ENCODE measurements at places on chromosomes 12 and 14.

GRCh38 chr14:87185961-87186560, 806.9 kb downstream of the GALC start:
- DNase-seq: no peak

DNA sequence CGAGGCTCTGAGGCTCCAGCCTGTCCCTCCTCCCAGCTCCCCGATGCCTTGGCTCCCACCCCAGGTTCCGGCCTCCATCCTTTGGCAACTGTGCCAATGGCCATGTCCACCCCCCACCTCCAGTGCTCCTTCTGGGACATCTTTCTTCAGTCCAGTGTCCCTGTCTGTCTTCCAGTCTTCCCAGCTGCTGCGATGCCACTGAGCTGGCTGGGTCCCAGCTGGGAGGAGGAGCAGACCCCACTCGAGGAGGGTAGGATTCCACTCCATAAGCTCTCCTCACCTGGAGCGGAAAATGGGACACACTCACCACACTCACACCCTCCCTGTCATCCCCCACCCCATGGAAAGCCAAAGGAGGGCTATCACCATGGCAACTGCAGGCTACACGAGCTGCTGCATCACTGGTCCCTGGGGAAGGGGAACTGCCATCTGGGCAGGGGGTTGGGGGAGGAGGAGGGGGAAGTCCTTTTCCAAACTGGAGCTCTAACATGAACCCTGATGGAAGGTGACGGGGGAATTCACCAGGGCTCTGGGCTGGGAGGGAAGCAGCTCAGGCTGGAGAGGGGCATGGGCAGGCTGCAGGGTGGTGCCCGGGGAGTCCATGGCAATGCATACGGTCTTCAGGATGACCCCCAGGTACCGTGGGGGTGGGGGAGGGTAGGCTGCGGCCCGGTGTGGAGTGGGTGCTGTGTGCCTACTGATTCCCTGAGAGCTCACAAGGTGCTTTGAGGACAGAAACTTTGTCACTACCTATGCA, 94.3 kb downstream of the LRRC74A start:
- no peak for DNase-seq

- no peak for DNase-seq
Observed at GRCh38 chr12:112905451-112906089, 1.2 kb upstream of the OAS1 start.

DNA sequence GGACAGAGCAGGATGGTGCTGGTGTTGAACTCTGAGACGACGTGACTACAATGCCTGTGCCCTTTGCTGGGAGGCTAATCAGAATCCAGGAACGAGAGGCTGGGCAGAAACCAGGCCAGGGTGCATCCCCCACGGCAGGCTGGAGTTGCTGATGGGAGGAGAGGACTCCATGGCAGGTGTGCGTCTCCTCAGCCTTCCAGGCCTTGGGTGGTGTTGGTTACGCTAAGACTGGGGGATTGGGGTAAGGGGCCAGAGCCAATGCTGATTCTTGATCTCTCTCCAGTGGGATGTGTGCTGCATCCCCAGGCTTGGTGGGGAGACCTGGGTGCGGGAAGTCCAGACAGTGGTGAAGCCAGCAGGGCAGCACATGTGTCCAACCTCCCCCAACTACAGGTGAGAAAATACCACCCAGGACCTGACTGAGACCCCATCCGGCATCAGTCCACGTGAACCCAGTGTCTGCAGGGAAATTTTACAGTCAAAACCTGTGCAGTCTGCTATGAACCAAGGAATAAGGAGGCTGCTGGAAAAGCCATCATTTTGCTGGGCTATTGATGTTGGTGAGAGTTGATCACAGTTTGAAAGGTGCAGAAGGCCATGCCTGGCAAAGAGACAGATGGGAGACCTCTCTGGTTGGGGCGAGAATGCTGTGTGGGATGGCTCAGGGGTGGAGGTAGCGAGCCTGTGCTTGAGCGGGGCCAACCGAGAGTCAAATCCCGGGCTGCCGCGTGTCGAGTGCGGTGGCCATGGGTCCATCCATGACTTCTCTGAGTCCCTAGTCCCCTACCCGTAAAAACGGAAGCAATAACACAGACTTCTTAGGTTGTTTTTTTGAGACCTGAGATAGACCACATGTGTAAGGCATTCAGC, 89.8 kb downstream of the NTF3 start:
- DNase-seq: no peak

- DNase-seq: no peak
Observed at GRCh38 chr14:50797250-50798047, 33.5 kb downstream of the NIN start.

DNA sequence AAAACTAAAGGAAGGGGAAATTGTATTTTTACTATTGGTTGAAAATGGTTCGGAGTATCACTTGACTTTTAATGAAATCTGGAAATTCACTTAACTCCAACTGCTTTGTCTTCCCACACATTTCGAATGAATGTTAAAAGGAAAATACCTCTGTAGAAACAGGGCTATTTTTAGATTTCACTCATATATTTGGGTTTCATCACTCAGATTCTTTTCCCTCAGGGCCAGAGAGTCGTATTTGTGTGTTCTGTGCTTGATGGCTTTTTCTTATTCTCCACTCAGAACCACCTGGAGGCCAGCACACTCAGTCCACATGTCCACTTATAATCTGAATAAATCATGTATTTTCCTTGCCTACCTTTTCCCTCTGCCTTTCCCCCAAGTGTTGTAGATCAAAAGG, 40.0 kb downstream of the DAAM1 start:
- DNase-seq: no peak

DNA sequence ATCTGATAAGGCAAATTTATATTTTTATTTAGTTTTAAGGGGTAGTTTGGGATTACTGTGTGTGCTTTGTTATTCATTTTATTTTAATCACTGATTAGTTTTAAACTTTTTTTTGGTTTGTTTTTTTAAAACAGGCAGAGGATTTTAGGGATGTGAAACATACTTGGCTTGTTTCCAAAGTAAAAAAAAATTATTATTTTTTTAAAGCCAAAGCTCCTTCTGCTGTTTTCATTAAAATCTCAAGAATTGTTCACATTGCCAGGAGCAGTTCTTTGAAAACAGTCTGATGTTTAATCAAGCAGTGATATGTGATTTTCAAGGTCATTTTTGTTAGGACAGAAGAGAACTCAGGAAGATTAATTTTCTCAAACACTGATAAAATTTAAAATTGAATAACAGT, 11.2 kb downstream of the TTC8 start:
- no peak for DNase-seq

DNA sequence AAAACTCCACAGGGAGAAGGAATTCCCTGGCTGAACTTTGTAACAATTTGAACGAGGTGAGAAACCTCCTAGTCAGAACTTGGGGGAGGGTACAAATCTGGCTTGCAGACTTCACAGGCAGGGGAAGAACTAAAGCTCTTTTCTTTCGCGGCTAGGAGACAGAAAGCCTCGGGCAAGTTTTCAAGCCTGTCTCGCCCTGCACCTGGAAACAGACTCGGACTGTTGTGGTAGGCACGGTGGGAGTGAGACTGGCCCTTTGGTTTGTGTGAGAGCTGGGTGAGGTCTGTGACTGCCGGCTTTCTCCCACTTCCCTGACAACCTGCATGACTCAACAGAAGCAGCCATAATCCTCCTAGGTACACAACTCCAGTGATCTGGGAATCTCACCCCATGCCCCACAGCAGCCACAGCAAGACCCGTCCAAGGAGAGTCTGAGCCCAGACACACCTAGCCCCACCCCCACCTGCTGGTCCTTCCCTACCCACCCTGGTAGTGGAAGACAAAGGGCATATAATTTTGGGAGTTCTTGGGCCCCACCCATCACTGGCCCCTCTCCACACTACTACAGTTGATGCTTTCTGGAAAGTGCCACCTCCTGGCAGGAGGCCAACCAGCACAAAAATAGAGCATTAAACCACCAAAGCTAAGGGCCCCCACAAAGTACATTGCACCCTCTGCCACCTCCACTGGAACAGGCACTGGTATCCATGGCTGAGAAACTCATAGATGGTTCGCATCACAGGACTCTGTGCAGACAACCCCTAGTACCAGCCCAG, 102.7 kb upstream of the ST8SIA1 start:
- DNase-seq: no peak

DNA sequence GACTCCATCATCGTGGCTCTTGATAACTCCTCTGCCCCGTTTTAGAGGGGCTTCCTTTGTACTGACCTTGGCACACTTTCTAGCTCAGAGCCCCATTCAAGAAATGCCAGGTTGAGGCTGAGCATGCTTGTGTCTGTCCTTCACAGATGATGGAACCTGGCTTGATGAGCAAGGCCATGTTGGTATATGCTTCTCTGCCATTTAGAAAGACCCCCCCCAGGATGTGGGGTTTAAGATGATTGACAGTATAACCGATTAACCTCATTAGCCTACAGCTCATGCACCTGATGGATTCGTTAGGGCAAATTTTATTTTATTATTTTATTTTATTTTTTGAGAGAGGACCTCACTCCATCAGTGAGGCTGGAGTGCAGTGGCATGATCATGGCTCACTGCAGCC, 21.0 kb downstream of the BATF start:
- DNase-seq: no peak

GRCh38 chr12:52238916-52239646, 6.0 kb downstream of the KRT7 start:
- DNase-seq: no peak

DNA sequence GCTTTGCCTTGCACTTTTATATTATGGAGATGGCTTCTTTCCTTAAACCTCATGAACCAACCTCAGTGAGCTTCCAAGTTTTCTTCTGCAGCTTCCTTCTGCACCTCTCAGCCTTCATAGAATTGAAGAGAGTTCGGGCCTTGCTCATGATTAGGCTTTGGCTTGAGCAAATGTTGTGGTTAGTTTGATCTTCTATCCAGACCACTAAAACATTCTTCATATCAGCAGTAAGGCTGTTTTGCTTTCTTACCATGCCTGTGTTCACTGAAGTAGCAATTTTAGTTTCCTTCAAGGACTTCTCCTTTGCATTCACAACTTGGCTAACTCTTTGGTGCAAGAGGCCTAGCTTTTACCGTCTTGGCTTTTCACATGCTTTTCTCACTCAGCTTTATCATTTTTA, 125.4 kb downstream of the SNAPC1 start:
- DNase-seq: no peak

DNA sequence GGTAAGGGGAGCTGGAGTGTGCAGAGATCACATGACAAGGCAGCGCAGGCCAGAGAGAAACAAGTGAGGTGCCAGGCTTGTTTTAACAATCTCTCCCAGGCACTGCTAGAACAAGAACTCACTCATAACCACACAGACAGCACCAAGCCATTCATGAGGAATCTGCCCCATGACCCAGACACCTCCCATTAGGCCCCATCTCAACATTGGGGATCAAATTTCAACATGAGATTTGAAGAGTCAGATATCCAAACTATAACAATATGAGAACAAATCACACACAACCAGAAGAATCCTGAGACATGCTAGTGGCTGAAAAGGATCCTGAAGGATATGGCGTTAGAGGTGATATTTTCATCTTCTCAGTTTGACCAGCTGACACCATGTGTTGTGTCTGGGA, 21.9 kb downstream of the OR6J1 start:
- DNase-seq: no peak

GRCh38 chr12:53974084-53975063, at the start of gene HOTAIR:
Gene HOTAIR (minus strand): TSS chr12:53974954.
- DNase-seq: peak; percentile 48

- no peak for DNase-seq
Observed at GRCh38 chr12:92492291-92492690, 210.5 kb upstream of the PLEKHG7 start.

GRCh38 chr14:103734081-103734888, 18.7 kb downstream of the ZFYVE21 start:
- DNase-seq: no peak

- no peak for DNase-seq
Observed at GRCh38 chr12:69108037-69108436, 131.3 kb upstream of the CPSF6 start.

DNA sequence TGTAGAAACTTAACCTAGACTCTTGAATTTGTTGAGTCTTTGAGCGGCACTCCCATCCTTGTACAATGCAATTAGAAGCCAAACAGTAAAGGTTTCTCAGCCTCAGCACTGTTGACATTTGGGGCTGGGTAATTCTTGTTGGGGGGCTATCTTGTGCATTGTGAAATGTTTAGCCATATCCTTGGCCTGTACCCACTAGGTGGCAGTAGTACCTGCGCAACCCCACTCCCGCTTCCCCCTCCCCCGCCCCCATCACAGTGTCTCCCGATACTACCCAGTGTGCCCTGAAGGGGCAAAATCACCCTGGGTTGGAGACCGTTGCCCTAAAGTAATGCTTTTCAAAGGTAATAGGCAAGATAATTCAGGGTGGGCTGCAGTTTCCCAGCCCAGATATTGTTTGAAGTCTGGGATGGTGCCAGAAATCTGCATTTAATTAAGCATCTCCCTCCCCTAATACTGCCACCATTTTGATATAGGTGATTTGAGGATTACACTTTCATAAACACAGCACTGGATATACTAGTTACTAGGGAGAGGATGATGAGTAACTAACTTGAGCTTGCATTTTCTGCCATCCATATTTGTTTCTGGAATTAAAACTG, 1.8 kb downstream of the COX6A1 start:
- peak; percentile 90 for DNase-seq

- no peak for DNase-seq
Observed at GRCh38 chr12:47065546-47065945, 13.9 kb upstream of the PCED1B start.

DNA sequence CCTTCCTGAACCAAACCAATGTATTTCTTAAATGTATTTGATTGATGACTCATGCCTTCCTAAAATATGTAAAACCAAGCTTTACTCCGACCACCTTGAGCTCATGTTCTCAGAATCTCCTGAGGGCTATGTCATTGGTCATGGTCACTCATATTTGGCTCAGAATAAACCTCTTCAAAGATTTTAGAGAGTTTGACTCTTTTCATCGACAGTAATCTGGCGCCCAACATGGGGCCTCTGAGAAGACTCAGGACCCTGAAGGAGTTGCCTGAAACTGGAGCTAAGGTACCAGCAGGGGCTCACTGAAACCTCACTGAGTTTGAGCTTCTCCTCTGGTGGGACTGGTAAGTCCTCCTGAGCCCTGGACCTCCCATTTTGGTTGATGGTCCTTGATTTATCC, 17.2 kb upstream of the PSMC1 start:
- peak; percentile 3 for DNase-seq

DNA sequence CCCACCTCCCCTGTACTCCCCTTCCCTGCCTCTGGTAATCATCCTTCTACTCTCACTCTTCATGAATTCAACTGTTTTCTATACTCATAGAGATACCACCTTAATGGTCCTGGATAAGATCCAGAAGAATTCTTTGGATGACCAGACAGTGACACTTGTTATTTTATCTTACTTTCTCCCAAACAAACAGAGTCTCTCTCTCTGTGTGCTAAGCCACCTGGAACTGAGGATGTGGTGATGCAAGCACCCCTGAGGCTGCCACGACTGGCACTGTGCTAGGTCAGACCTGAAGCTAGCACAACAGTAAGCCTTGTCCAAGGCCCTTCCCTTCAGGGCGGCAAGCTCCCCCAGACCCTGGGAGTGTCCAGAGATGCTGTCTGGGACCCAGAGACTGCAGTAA, 250.2 kb downstream of the C12orf50 start:
- no peak for DNase-seq

- no peak for DNase-seq
Observed at GRCh38 chr14:74085828-74086227, 1.1 kb downstream of the LIN52 start.

- DNase-seq: no peak
Observed at GRCh38 chr12:65208125-65208524, 38.7 kb downstream of the LEMD3 start.

All from activated CD8-positive, alpha-beta T cell treated with anti-CD3 and anti-CD28 coated beads for 36 hours (primary cell).